Stimulated activated CD8-positive, alpha-beta memory T cell treated with anti-CD3 and anti-CD28 coated beads, Interleukin-15, amount 100 ng/mL, for 4 hours (primary cell): ENCODE measurements at places on chromosomes 1 and 21.
A peak's percentile ranks its signal among the peaks of the same experiment; 100 is the strongest.

GRCh38 chr21:43021756-43022600 is 47.6 kb downstream of the PKNOX1 start:
- no peak for DNase-seq

- DNase-seq: no peak
Observed at GRCh38 chr1:22485431-22485830, 33.8 kb downstream of the ZBTB40 start.

GRCh38 chr1:61654067-61654466 is 70.9 kb downstream of the TM2D1 start:
- no peak for DNase-seq

GRCh38 chr1:171738911-171739310 is 3.0 kb downstream of the VAMP4 start:
- no peak for DNase-seq

GRCh38 chr1:151739590-151740355 is 18.5 kb downstream of the RIIAD1 start:
- DNase-seq: no peak

DNA sequence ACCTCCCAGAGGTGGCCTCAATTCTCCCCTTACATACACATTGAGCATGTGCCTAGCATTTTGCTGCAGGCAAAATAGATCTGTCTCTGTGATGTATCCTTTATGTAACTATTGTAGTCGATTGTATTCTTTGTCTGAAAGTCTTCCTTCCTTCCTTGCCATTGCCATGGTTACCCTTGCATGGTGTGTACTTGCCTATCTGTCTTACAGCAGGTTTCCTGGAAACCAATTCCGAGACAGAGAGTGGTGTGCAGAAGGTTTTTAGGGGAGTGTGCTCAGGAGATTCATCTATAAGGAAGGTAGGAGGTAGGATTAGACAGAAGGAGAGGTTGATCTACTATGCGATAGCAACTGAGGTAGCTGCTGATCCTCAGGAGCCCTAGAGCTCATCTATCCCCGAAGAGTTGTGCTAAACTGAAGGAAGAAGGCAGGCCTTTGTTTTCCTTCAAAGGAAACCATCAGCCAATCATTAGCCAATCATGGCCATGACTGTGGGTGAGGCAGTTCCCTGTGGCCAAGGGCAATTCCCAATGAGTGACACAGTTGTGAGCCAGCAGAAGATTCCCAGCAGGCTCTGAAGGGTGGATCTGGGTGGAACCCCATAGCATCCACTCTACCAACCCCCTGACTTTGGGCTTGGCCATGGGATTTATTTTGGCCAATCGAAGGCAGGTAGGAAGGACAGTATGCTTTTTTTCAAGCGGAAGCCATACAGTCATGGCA is 15.0 kb downstream of the CITED4 start:
- DNase-seq: no peak

- DNase-seq: no peak
Observed at GRCh38 chr1:2558420-2558819, 2.2 kb downstream of the TNFRSF14 start.

GRCh38 chr1:39866767-39867166 is 16.5 kb downstream of the TRIT1 start:
- no peak for DNase-seq

GRCh38 chr1:2083666-2084065 is 33.5 kb downstream of the PRKCZ start:
- DNase-seq: no peak

DNA sequence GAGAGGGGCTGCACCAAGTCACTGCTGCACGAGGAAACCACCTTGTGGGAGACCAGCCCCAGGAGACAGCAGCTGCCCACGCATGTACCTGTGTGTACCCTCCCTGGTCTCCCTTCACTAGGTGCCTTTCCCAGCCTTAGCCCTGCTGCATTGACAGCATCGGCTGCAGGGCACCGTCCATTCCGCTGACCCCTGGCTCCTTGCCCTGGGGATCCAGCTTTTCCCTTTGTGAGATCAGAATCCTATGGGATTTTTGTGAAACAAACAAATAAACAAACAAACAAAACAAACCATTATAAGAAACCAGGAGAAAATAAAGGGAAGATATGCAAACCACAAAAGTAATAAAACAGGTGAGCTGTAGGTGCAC is 2.1 kb downstream of the STUM start:
- no peak for DNase-seq

DNA sequence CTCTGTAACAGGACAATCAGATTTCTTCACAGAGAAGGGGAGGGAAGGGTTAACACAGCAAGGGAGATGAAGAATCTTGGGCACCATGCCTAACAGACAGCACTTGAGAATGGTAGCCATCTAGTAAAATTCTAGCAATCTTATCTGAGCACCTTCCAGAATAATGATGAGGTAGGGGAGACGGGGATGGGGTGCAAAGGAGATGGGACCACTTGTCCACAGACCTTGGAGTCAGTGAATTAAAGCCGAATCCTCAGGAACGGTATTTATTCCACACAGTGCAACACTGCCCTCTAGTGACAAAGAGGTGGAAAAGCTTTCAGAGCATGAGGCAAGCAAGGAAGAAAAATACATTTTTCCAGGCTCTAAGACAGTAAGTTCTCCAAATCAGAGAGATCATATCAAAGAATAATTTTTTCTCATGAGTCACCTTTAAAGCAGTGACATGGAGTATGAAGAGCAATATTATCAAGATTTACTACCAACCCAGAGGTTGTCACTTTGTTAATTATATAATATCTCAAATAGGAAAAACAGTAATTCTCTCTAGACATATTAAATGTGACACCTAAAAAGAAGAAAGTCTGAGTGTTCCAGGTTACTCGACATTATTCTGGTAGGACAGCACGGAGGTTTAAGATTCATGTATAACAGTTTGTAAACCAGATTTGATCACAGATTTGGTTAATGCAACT is 43.3 kb upstream of the LPAR3 start:
- DNase-seq: no peak

GRCh38 chr1:201790261-201790660 is 38.7 kb upstream of the IPO9 start:
- DNase-seq: no peak

DNA sequence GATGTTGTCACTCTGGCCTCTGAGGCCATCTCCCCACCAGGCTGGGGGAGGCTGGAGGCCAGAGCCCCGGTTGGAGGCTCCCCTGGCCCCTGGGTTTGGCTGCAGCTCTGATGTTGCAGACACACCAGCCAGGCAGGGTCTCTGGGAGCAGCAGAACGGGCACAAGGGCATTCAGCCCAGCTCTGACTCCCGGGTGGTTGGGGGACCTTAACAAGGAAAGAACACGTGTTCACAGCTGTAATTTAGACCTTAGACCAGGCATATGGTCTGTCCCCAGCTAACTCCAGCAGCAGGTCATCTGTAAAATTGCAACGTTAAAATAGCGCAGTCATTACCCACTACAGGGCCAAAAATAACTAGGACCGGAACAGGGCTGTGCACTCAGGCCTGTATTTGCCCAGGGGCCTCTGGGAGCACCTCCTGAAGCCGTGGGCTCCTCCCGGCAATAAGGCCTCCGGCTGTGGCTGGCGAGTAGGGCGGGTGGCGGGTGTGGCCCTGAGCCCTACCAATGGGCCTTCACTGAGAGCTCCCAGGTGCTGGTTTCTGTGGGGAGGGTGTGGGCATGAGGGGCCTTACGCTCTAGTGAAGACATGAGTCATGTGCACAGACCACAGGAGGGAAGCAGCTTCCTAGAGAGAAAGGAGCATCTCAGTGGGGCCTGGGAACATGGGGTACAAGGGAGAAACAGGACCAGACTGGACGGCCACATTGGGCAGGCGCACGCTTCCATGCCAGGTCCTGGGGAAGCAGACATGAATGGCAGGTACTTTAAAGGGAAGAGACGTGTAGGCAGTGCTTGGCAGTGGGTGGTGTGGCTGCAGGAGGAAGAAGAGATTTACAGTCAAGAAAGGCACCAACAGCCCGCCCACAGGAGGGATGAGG is 6.1 kb downstream of the LDLRAP1 start:
- DNase-seq: peak; percentile 64

DNA sequence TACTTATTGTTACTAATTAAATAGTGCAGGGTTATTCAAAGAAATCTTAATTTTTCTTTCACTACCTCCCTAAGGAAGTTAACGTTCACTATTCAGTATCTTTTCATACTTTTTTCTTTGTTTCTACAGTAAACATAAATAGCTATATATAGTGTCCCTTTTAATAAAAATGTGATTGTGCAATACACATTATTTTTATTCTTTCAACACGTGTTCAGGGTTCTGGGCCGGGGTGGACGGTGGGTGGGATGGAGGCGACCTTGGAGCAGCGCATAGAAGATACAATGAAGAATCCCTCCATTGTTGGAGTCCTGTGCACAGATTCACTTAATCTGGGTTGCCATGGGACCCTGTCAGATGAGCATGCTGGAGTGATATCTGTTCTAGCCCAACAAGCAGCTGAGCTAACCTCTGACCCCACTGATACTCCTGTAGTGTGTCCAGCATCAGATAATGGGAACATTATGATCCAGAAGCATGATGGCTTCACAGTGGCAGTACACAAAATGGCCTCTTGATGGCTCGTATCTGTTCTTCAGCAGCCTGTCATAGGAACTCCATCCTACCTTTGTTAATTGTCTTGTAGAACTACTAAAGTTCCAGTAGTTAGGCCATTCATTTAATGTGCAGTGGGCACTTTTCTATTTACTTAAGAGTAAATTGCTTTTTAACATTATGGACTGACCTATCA is 155.9 kb upstream of the L1TD1 start:
- no peak for DNase-seq

GRCh38 chr1:56034222-56034621 is 545.1 kb downstream of the PLPP3 start:
- DNase-seq: no peak

DNA sequence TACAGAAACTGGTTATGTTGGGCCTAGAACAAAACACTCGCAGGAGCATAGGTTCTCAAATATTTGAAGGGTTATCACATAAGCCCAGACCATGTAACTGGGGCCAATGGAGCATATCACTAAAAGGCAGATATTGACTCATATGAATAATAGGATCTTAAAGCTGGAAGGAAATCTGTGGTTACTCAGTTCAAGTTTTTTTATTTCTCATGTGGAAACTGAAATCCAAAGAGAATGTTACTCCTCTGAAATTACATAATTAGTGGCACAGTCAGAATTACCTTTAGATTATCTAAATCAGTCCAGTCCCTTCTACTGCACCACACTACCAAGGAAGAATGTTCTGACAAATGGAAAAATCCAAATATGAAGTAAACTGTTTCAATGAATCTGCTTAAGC is 12.0 kb downstream of the SLAMF8 start:
- no peak for DNase-seq

DNA sequence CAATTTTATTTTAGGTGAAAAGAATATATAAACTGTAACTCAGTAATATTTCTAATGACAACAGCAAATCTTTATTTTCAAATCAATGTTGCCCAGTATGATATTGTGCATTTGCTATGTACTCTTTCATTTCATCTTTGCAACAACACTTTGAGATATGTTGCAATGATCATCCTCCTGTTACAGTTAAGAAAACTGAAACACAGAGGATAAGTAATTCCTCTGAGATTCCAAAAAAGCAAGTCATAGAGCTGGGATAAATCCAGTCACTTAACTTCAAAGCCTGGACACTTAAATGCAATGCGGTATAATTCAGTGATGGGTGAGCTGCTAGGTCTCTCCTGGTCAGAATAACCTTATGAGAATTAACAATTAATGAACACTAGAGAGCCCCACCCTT is 48.6 kb upstream of the EXO1 start:
- DNase-seq: no peak

DNA sequence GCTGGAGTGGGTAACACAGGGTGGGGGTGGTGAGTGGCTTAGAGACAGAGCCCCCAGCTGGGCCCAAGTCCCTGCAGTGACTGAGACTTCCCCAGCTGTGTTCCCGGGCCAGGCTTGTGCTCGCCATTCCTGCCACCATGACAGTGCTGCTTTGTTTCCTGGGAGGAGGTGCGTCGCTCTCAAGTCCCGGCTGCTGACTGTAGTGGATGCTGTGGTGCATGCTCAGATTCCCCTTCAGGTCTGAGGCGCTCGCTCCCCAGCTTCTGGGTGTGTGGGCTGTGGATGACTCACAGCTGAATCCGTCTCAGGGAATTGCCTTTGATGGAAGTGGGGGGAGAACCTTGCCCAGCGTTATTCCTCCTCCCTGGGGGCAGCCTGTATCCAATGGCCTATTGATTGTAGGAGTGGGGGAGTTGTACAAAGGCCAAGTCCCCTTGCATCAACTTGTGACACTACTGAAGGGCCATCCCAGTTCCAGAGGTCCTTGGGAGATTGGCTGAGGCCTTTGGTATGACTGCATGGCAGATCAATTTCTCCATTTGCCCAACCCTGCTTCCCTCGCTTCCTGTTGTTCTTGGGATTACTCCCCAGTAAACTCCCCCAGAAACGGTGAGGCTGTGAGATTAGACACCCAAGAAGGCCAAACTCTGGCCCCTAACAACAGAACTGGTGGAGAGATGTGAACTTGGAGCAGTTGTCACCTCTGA is 17.8 kb upstream of the POU3F1 start:
- DNase-seq: no peak

DNA sequence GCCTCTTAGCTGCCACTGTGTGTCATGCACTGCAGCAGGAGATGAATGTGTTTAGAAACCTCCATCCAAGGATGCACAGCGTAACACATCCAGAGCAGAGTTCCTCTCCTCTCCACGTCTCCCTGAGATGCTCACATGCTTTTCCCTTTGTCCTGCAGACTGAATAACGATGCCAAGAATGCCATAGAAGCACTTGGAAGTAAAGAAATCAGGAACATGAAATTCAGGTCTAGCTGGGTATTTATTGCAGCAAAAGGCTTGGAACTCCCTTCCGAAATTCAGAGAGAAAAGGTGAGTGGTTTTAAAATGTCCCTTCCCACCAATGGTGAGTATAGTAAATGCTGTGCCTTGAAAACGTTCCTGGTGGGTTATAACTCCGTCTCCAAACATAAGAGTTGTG is 13.4 kb upstream of the MX2 start:
- no peak for DNase-seq

GRCh38 chr1:26335774-26336476 is 18.0 kb downstream of the CRYBG2 start:
- no peak for DNase-seq

DNA sequence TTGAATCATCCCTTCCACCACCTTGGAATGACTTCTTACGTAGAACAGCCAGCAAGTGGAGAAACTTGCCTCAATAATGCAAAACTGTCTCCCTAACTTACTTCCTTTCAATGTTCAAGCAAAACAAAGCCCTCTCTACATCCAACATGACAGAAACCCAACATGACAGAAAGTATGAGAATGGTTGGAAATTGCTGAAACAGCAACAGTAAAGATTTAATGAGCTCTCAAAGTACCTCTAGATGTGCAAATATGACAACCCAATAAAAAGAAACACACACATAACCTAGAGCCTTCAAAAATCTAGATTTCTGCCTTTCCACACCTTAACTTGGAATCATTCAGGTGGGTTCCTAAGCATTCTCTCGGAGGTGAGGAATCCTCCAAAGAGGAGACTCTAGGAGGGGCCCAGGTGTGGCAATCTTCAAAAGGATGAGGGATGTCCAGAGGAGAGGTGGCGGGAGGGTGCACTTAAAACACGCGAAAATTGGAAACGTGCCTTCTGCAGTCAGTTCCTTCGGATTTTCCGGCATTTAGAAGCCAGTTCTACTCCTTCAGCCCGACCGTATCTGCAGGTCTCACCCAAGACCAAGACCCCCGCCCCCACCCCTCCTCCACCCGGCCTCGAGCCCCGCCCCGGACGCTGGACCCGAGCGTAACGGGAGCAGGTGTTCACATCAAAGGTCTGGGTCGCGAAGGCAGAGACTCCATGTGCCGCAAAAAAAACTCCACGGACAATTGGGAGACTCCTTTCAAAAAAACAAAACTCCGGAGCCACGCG is 996 bp upstream of the MGST3 start:
- DNase-seq: no peak
